ENCODE measurements at places on chromosomes 2 and 18.

DNA sequence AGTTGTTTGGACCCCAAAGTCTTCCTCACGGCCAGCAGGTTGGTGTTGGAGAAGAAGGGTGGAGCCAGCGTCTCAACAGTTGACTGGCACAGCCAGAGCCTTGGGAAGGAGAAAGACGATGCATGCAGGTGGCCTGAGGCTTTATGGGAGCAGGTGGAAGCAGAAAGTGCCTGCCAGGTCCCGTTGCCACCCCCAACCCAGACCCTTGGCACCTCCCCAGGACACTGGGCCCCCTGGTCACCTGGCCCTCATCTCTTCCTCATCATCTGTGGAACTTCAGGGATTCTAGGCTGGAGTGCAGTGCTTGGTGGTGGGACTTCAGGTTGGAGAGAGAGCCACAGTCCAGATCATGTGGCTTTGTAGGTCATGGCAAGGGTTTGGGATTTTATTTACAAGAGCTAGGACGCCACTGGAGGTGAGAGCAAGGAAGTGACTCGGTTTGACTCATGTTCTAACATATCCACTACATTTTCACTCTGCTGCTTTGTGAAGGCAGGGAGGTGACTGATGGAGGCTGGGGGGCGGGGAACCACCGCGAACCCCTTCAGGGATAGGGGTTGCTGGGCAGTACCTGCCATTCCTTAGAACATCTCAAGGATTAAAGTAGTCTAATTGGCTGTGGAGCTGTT, 62.5 kb upstream of the B3GNT7 start:
- DNase-seq = no peak

GRCh38 chr2:136178941-136179601, 61.1 kb upstream of the CXCR4 start:
- no peak for DNase-seq

DNA sequence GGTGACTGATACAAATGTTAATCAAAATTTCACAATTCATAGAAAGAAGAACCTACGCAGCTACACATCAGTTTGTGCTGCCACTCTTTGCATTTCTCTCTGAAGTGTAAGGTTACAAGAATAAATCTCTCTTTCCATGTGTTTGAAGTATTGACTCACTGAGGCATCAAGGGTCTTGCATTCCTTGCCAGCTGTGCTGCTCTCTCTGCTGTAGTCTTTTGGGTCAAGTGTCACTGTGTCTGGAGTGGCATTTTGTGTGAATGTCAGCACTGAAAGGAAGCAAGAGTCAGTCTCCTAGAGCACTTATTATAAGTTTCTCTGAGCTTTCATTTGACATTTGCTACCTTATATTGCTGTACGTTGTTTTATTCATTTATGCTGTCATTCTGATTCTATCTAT, 1696.1 kb upstream of the LRRTM1 start:
- DNase-seq = no peak

DNA sequence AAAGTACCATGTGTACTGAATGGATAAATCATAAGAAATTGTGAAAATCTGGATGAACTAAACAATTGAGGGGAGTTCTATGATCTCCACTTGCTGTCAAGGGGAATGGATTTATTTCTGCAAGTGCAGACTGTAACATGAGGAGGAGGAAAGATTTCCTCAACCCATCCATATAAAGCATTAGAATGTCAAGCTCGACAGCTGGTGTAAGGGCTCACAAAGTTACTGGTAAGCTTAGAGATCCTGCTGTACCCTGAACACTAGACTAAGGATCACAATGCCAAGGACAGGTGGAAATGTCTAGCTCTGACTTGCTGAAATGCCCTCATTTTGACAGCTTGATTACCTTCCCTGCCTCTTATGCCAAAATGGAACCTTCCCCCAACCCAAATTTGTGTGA, 125.3 kb downstream of the TCF4 start:
- DNase-seq = no peak

DNA sequence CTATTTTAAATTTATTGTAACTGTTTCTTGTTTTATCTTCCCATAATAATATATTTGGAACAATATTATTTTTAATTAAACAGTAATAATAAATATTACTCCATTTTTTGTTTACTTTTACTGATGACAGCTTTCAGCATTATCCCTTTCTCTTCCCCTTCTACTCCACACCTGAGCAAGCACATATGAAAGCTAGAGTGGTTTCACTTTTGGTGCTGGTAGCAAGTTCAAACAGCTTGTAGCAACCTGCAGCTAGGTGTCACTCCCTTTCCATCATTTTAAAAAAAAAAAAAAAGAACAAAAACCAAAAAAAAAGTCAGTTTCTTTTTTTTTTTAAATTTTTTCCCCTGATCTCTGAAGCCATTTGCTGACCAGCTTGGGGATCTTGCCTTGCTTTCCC, 801.8 kb downstream of the CCDC85A start:
- DNase-seq = no peak

DNA sequence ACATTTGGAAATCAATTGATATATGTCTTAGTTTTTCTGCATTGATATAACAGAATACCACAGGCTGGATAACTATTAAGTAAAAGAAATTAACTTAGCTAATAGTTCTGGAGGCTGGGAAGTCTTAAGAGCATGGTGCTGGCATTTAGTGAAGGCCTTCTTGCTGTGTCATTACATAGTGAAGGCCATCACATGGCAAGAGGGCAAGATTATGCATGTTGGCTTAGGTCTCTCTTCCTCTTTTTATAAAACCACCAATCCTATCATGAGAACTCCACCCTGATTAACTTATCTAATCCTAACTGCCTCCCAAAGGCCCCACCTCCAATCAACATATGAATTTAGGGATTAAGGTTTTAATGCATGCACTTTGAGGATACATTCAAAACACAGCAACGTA, 225.5 kb upstream of the VRK2 start:
- no peak for DNase-seq

DNA sequence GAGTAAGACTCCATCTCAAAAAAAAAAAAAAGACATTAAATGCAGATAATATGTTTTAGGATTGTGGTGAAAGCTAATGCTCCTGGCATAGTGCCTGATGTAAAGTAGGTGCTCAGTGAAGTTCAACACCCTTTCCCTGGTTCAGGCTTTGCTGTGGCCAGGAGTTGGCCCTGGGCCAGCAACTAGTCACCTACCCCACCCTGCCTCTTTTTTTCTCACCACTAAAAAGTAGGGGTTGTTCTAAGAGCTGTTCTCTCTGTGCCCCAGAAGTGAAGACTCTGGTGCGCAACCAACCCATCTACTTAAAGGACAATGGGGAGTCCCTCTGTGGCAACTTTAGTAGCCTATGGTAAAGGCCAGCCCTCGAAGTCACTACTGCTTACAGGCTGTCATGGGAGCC, 75.9 kb downstream of the DNMT3A start:
- no peak for DNase-seq

GRCh38 chr2:230680463-230681170, 32.0 kb upstream of the CAB39 start:
- peak; percentile 21 for DNase-seq

DNA sequence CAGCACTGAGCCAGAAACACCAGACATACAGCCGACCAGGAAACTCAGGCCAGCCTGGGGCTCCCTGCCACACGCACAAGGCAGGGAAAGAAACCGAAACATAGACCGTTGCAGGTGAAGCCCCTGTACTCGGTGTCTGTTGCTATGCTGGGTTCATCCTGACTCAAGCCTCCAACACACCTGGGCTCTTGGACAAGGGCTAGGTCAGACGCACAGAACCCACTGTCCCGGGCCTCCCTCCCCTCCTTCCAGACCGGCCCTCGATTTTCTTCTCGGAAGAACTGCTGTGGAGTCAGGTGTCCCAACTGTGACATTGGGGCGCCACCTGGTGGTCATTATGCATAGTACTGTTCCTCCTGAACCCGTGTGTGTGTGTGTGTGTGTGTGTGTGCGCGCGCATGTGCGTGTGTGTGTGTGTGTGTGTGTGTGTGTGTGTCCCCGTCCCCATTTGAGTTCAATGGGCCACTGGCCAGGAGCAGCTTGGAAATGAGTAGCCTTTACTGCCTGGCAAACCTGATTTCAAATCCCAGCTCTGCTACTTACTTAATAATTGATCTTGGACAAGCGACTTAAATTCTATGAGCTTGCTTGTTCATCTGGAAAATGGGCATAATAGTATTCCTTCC, 55.4 kb upstream of the GLI2 start:
- DNase-seq = peak; percentile 78

DNA sequence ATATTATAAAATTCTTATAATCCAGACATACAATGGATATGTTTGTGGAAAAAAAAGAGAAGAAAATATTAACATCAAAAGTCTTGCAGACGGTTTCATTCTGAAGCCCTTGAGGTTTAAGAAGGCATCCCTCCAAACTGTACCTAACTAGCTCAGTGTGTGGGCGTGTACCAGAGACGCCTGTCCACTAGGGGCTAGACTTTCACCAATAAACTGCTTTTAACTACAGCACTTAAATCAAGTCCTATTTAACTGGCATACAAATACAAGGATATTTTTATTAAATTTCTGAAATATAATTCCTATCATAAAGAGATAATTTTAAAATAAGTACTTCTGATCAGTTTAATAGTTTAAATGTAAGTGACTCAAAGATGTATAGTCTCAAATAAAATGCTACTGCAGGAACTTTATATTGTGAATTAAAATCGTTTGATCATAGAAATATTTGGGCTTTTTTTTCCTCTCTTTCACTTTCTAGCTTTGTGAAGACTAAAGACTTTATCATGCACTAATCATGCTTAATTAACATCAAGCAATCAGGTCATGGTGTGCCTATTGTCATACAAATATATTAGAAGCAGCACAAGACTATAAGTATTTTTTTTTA, 437.7 kb downstream of the SATB2 start:
- DNase-seq = no peak

- DNase-seq = no peak
Measured at GRCh38 chr18:78180741-78181140, 798.9 kb upstream of the SALL3 start.

- no peak for DNase-seq
Measured at GRCh38 chr2:229164545-229165249, 106.4 kb downstream of the PID1 start.

DNA sequence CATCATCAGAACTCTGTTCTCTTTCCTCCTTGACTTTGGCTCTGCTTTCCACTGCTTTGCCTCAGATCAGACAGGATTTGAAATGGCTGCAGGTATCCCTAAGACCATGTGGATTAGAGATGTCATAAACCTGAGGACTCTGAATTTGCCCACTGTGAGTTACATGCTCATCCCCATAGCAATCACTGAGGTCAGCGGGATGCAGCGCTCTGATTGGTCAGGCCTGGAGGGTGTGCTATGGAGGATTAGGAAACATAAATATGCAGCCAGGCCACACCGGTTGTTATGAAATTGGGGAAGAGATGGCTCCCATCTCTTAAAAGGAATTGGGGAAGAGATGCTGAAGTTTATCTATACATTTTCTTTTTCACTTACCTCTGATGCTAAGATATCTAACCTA, 73.7 kb upstream of the DNAJC10 start:
- peak; percentile 7 for DNase-seq

DNA sequence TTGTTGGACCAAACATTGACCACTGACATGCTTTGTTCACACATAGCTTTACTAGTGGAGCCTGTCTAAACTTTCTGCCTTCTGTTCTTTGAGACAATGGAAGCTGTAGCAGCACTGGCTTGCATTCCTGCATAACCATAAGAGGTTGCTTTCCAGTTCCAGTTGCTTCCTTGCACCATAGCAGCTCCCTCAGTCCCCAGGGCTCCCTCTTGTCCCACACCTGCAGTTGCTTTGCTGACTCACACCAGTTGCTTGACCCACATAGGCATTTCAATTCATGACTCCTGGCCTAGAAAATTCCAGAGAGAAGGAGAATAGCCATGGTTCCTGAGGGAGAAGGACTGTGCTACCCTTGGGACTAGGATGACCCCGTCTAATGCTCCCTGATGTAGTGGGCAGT, 20.9 kb downstream of the SGPP2 start:
- no peak for DNase-seq

GRCh38 chr2:67103157-67103556, 294.0 kb upstream of the ETAA1 start:
- no peak for DNase-seq

DNA sequence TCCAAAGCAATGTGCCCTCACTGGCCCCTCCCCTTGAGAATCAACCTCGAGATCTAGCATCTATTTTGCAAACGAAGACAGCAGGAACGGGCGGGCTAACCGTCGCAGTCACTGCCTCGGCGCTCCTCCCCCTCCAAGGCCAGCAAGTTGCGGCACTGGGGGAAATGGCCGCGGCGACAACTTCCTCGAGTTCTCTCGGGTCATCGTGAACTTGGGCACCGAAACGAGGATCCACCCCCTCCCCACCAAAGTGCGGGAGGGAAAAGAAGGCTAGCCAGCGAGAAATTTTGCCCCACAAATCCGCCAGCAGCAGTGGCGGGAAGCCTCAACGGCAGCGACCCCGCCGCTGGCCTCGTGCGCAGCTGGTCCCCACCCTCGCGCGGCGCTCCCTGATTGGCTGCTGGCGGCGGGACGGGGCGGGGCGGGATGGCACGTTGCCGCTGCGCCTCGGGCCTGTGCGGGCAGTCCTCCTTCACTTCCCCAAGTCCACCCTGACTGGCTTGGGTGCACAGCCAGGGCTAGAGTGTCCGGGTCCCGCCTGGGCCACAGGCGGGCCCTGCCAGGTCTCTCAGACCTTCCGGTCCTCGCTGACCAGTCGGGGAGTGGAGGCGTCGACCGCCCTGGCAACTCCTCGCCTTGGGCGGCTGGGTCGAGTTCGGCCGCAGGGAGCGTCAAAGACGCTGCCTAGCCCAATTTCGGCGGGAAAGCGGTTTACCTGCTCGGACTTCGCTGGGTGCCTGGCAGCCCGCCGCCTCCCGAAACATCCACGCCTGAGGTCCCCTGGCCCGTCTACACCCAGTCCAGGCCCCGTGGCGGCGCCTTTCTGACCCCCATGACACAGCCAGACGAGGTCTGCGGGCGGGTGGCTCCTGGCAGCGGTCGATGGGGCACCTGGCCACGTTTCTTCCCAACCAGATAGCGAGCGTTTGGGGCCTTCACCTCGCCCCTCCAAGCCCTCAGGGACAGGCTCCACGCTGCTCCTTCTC, at the start of gene BOLL:
BOLL (minus strand) TSS at position 364 of the 986 bp plus-strand sequence. CDS start 3,469 bp downstream, outside the sequence.
- DNase-seq = no peak

DNA sequence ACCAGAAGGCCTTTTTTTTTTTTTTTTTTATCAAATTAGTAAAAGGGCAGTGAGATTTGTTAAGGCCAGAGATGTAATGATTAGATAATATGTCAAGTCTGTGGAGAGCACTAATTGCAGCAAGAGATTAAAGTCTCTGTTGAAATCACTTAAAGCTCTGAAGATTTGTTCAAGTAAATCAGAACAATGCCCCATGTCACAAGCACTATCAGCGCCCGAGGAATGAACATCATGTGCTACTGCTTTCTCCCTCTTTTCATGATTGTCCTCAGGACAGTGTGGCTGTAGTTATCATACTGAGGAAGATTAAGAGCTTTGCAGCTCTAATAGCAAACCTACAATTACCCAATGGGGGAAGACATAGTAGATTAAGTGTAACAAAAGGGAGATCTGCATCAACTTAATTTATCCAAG, 71.1 kb downstream of the TDRD15 start:
- no peak for DNase-seq

GRCh38 chr2:162029287-162029901, 44.6 kb downstream of the DPP4 start:
- DNase-seq = no peak

- DNase-seq = no peak
Measured at GRCh38 chr2:165692906-165693305, 101.1 kb downstream of the GALNT3 start.

- DNase-seq = no peak
Measured at GRCh38 chr2:239644011-239644410, 243.2 kb upstream of the HDAC4 start.

- DNase-seq = no peak
Measured at GRCh38 chr18:62379051-62379450, 53.9 kb downstream of the TNFRSF11A start.
